ENCODE measurements at places on chromosomes 6 and 20. TPM values are rescaled to one million over a fixed set of nuclear protein-coding genes. Genes with fewer than 3 reads are reported as not detected.

The PSORS1C2 gene
- total RNA-seq, result not detected

The SLC17A2 gene
- not detected for total RNA-seq

The SS18L1 gene
- total RNA-seq, result 3.3 TPM

The GPR63 gene
- 2.4 TPM for total RNA-seq

The KIF25 gene
- total RNA-seq, result 0.51 TPM
